Stimulated activated CD4-positive, alpha-beta T cell treated with anti-CD3 and anti-CD28 coated beads, Interleukin-15, amount 100 ng/mL, for 1 hour (primary cell): ENCODE measurements at places on chromosomes 1 and 21.

- no peak for DNase-seq
These were observed 152.8 kb downstream of the ZSCAN20 start for GRCh38 chr1:33624991-33625870.

GRCh38 chr1:241999026-241999425 lies at the start of gene MAP1LC3C:
Gene MAP1LC3C (minus strand): TSS chr1:241999098. CDS start chr1:241999008, 90 bp downstream.
- DNase-seq: no peak

- DNase-seq: no peak
These were observed 12.4 kb downstream of the LAMC2 start for GRCh38 chr1:183198463-183198862.

GRCh38 chr1:155166471-155167165 lies 6.5 kb downstream of the KRTCAP2 start:
- no peak for DNase-seq

DNA sequence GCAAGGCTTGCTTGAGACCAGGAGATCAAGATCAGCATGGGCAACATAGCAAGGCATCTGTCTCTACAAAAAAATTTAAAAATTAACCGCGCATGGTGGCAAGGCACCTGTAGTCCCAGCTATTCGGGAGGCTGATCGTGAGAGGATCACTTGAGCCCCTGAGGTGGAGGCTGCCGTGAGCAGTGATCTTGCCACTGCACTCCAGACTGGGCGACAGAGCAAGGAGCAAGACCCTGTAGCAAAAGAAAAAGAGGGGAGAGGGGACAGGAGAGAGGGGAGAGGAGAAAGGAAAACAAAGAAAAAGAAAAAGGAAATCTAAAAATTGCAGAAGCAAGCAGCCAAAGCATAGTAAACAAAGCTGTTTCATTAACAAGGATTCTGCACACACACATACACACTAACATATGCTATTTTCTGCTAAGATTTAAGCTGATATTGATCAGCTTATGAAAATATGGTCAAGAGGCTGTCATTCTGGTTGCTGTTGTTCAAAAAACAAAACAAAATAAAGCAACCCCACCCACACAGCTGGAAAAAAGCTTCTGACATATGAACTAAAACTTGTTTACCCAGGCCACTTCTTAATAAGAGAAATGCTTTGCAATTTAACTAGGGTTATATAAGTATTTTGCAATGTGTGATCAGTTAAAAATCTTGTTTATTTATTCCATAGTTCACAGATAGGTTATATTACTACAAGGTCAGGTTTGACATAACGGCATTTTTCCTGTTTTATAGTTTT lies 1.8 kb downstream of the ARNT start:
- DNase-seq: no peak

DNA sequence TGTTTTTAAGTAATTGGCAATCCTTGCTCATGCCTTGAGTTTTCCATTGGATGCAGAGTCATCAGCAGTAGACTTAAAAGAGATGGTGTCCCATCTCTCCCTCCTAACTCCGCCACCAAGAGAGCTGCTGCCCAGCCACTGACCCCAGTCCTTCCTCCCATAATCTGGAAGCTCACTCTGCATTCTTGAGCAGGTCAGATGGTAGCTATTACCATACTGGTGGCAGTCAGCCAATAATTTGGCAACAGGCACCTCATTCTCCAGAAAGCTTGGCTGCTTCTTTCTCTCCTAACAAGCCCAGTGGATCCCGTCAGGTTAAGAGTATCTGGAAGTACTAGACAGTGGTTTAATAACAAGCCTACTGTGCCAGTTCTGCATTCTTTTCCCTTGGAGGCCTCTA lies 272.1 kb downstream of the ZNF648 start:
- DNase-seq: no peak

DNA sequence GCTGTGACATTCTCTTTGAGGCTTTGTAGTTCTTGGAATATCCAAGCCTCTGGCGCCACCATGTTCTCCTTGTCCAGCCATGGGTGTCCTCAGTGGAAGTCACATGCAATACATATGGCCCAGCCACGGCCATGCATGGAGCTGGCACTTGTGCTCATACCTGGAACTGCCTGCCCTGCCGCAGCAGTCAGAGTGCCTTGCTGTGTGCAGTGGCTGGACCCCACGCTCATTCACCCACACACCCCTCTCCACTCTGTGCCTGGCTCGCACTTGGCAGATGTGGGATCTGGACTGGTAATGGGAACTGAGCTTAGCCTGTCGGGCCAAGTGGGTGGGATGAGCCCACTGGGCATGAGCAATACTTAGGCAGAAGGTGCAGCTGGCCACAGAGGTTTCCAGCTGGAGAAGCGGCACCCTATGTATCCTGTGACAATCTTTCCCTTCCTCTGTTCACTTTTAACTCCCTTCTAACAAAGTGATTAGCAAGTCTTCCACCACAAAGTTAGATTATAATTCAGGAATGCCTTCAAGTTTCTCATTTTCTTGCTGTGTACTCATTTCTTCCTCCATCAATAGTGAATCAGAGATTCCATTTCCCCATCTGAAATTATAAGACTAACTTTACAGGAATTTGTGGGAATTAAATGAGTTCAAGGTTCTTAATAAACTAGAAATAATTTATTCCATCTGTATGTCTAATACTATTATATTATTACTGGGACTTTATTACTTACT lies 351.6 kb upstream of the NCAM2 start:
- no peak for DNase-seq

GRCh38 chr21:43903451-43904091 lies 38.5 kb downstream of the AGPAT3 start:
- DNase-seq: no peak

- DNase-seq: no peak
These were observed 80.6 kb upstream of the RAVER2 start for GRCh38 chr1:64664299-64664698.

GRCh38 chr1:215128504-215128903 lies 46.0 kb downstream of the KCNK2 start:
- no peak for DNase-seq

- no peak for DNase-seq
These were observed 8.5 kb downstream of the KYAT3 start for GRCh38 chr1:88983791-88984559.

DNA sequence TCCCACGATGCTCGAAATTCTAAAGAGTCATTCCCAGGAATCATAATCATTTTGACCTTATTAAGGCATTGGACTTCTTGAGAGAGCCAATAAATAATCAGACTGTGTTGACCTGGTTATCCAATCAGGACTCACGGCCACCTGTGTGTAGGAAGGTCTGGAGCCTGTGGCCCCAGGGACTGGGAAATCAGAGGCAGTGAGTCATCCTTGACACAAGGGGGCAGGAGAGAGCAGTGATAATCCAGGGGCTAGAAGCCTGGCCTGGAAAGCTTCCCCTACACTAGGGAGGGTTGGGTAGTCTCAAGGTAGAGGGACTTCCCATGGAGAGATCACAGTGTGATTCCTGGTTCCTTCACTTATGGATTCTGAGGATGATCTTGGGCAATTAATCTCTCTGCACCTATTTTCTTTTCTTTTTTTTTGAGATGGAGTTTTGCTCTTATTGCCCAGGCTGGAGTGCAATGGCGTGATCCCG lies 4.7 kb downstream of the MR1 start:
- peak; percentile 29 for DNase-seq

DNA sequence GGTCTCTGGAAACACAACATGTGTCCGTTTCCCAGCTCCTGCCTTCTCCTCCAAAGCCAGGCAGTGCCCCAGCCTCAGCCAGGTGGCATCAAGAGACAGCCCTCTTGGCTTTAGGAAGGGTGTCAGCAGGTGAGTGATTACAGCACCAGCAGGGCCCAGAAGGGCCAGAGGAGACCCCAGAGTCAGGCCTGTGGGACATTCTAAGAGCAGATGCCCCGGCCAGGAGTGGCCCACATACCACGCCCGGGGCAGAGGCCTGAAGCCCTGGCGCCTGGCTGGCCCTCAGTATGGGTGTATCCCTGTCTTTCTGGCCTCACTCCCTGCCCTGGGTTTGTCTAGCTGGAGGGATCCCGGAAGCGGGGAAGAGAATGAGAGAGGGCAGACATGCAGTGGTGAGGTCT lies 109.2 kb downstream of the CASZ1 start:
- DNase-seq: no peak

DNA sequence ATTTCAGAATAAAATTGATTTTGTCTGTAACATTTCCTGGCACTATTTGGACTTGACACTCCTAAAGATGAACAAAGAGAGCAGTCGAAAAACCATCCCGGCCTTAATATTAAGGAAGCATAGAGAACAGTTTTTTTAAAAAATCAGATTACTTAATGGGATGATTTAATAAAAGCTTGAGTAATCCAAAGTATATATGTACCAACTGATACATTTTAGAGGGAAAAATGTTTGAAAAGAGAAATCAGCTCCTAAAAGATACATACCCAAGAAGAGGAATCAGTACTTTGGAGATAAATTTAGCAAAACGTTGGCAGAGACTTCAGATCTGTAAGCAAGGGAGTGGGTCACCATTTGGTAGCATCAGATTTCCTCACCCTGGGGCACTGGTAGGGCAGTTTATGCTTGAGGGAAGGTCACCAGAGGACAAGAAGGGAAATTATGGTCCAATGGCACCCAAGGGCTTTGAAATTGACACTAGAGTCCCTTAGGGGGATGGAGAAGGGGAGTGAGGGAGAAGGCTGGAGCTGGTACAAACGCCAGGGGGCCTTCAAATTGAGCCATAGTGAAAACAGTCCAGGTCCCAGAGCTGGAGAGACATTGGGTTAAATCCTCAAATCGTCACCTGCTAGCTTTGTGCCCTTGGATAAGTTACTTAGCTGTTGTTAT lies 5.9 kb downstream of the SLAMF7 start:
- DNase-seq: no peak
